Motor neuron (in vitro differentiated cells): ENCODE measurements at places on chromosomes 3 and 15. TPM values are rescaled to one million over a fixed set of nuclear protein-coding genes. Genes with fewer than 3 reads are reported as not detected.

- no peak for ATAC-seq
Observed at GRCh38 chr3:134381831-134382442, 7.7 kb upstream of the AMOTL2 start.

DNA sequence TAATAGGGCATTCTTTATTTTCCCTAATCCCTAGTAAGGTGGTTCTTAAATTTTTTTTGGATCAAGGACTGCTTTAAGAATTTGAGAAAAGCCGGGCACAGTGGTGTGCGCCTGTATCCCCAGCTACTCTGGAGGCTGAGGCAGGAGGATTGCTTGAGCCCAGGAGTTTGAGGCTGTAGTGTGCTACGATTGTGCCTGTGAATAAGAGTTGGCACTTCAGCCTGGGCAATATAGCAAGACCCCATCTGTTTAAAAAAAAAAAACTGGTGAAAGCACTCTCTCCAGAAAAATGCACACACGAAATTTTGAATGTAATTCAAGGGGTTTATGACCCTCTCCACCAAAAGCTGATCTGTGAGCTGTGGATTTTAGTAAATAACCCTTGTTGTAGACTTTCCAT is 32.0 kb downstream of the CALML4 start:
- ATAC-seq, result no peak

GRCh38 chr15:53716909-53717876 is 42.3 kb downstream of the WDR72 start:
- no peak for ATAC-seq

DNA sequence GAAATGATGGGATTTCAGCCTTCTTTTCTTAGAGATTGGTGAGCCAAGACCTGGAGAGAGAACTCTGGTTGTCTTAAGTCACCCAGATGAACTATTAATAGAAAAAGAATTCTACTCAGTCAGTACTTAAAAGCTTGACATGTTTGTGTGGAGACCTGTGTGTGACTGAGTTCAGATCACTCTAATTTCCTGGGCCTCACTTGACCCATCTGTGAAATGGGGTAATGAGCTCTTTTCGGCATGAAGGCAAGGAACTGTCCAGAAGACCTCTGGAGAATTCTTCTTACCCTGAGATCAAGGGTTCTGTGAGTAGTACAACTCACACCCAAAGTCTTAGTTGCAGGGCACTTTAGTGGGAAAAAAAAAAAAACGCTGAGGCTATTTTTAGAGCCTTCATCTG is 92.9 kb downstream of the LPP start:
- no peak for ATAC-seq

- ATAC-seq, result peak; percentile 83
Observed at GRCh38 chr3:14344351-14344750, 58.1 kb upstream of the SLC6A6 start.

DNA sequence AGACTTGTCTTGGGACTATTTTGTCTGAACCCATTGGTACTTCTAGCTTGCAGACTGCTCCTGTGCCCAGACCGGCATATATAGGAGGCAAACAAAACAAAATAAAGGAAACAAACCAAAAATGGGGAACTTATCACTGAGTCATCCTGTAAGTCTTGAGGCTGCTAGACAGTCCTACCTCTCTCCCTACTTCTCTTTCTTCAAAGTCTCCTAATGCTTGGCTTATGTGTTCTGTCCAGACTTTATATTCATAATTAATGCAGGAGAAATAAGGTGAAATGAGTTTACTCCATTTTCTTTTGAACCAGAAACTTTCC is 266.2 kb downstream of the ZNF385D start:
- ATAC-seq, result no peak

DNA sequence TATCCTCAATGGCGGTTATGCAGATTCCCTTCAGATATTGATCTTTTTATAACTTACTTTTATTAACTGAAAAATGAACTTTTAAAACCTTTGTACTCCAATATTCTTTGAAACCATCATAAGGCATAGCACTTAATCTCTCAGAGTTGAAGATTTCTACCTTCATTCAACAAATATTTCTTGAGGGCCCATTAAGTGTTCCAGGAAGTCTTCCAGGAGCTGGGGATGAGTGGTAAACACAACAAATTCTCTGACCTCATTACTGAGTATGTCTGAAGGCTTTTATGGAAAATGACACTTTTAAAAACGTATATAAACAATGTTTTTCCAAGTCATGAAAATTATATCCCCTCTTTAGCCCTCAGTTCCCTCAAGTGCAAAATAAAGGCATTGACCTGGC is 575.3 kb upstream of the IL12A start:
- no peak for ATAC-seq

GRCh38 chr15:52485290-52485689 is 43.4 kb downstream of the MYO5A start:
- ATAC-seq, result no peak

DNA sequence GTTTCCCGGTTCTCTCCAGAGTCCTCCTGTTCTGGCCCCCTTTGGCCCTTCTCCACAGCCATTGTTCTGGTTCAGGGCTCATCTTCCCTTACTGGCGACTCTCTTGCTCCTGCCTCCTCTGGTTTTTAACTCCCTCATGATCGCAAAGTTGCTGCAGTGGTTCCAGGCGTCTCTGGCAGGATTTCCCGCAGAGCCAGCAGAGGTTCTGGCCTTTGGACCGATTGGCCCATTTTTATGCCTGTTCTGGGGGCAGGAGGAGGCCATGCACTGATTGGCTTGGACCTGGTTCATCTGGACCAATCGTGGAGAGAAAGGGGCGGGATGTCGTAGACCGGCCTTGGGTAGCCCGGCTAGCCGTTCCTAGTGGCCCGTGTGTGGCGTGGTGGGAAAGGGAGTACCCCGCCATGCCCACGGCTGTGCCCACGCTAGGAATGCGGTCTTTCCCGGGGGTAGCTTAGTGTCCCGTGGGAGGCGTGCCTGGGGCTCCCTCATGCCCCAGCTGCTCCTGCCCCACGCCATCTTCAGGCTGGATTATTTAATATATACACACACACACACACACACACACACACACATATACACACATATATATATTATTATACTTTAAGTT is 113.4 kb downstream of the FBLN2 start:
- ATAC-seq, result no peak

The PLA1A gene
- not detected in 2 replicates for total RNA-seq

The LSAMP gene
- total RNA-seq, result 76.5 and 85.9 TPM in 2 replicates

- ATAC-seq, result no peak
Observed at GRCh38 chr3:117562000-117562399, 852.4 kb downstream of the TUSC7 start.

GRCh38 chr3:31580645-31581044 is 47.9 kb downstream of the STT3B start:
- no peak for ATAC-seq

The RTP1 gene
- total RNA-seq, result 0.24 TPM in 1 of 2 replicates, not detected in the other

The BTD gene
- 9.9 and 15.7 TPM in 2 replicates for total RNA-seq
